PC-9 (cell line): ENCODE measurements at places on chromosomes 5 and 9. TPM values are rescaled to one million over a fixed set of nuclear protein-coding genes. Genes with fewer than 3 reads are reported as not detected.

GRCh38 chr5:108536321-108536720 lies 154.4 kb upstream of the FBXL17 start:
- no peak overlapping the region for H3K27ac ChIP-seq
- H3K4me3 ChIP-seq = no peak overlapping the region
- H3K36me3 ChIP-seq = no peaks in the 10 kb centered on the region

GRCh38 chr5:112275671-112276070 lies 143.4 kb downstream of the EPB41L4A start:
- H3K4me3 ChIP-seq = no peak overlapping the region
- no peaks in the 10 kb centered on the region for H3K4me1 ChIP-seq
- no peak overlapping the region for H3K27ac ChIP-seq

CCNJL gene
- 33.9 and 34.7 TPM in 2 replicates for total RNA-seq

CDC14B gene
- 43.3 and 47.2 TPM in 2 replicates for total RNA-seq

DNA sequence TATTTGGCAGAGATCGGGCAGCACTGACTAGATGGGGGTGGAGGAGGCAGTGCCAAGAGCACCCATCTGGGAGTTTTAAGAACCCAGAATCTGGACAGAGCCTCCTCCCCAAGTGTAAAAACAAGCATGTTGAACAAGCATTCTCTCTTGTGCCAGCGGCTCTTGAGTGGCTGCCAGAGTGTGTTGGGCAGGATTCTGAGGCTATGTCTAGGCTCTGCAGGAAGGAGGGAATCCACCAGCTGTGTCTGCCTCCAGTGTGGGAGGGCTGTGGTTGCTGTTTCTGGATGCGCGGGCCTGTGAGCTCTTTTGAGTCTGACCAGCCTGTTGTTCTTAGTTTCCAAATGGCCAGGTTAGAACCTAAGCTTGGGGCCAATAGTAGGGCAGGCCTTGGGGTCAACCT lies 39.8 kb downstream of the HMCN2 start:
- no peak for DNase-seq
- peaks cover 53% of the 10 kb centered on the region for H3K27me3 ChIP-seq
- no peak overlapping the region for H3K27ac ChIP-seq
- H3K36me3 ChIP-seq = no peaks in the 10 kb centered on the region
- H3K4me1 ChIP-seq = no peaks in the 10 kb centered on the region
- H3K4me3 ChIP-seq = no peak overlapping the region
